ENCODE measurements at places on chromosomes 12 and 14.

GRCh38 chr14:23119363-23120327 is 590 bp upstream of the CEBPE start:
- no peak for DNase-seq

- no peak for DNase-seq
These were observed 187.1 kb downstream of the MON2 start for GRCh38 chr12:62653740-62654139.

GRCh38 chr12:31226639-31227038 is 99.3 kb downstream of the SINHCAF start:
- DNase-seq: no peak

GRCh38 chr12:113413488-113413939 is 8.7 kb upstream of the SDSL start:
- DNase-seq: no peak

DNA sequence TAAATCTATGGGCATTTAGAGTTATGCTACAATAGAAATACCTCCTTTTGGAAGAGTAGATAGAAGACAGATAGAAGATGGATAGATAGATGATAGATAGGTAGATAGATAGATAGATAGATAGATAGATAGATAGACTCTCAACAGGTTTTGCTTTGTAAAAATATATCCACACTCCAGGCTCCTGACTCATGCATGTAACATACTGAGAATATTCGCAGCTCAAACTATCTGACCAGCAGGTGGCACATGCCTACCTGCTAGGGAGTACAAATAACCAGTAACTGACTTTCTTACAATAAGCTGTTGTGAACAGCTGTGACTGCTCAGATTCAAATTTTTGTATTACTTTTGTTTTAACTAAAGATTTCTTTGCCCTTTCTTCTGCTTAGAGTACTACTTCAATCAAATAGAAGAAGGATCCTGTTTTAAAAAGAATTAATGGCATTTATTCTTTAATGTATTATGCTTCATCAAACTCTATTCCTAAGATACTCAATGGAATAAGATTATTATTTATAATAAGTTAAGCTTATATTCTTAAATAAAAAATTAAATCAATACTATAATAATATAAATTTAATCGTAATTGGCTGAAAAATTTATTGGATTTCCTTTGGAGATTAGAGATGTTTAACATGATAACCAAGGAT is 15.8 kb upstream of the CPNE8 start:
- no peak for DNase-seq
